ENCODE measurements at places on chromosomes 5 and 9.

GRCh38 chr9:3035579-3036332, 191.9 kb upstream of the PUM3 start:
- H3K4me1 ChIP-seq = no peaks in the 10 kb centered on the region
- H3K36me3 ChIP-seq = no peaks in the 10 kb centered on the region
- H3K27me3 ChIP-seq = no peaks in the 10 kb centered on the region
- H3K27ac ChIP-seq = no peak overlapping the region
- no peak overlapping the region for H3K4me3 ChIP-seq

DNA sequence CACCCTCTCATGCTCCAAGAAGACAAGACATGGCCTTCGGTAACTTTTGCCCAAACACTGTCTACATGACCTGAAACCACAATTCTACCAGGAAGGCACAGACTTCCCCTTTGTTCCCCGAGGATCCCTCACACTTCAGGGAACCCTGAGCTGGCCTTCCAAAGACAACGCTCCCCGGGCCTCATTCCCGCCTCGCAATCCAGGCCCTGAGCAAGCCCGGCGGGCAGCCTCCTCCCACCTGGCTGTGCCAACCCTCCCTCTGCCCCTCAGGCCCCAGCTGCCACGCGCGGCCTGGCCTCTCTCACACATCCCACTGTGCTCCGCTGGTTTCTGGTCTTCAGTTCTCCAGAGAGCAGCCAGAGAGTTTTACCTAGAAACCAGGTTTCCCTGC, 7.3 kb downstream of the QSOX2 start:
- no peak overlapping the region for H3K27ac ChIP-seq
- H3K36me3 ChIP-seq = peaks cover 17% of the 10 kb centered on the region
- no peaks in the 10 kb centered on the region for H3K27me3 ChIP-seq
- H3K4me3 ChIP-seq = no peak overlapping the region
- no peak for DNase-seq

GRCh38 chr5:175711031-175711430, 53.2 kb downstream of the HRH2 start:
- no peaks in the 10 kb centered on the region for H3K27me3 ChIP-seq
- DNase-seq = no peak
- H3K27ac ChIP-seq = no peak overlapping the region
- H3K4me1 ChIP-seq = no peaks in the 10 kb centered on the region

- H3K4me3 ChIP-seq = no peak overlapping the region
- no peaks in the 10 kb centered on the region for H3K27me3 ChIP-seq
- no peak overlapping the region for H3K27ac ChIP-seq
- no peaks in the 10 kb centered on the region for H3K4me1 ChIP-seq
These were observed 21.0 kb downstream of the C5orf15 start for GRCh38 chr5:133947431-133947841.

GRCh38 chr5:150085950-150086715, at the start of gene CSF1R:
Gene CSF1R, minus strand, starts transcription at chr5:150086554. Its CDS starts 127 bp downstream, at chr5:150086427.
- peak within 1 kb of the TSS; percentile 58 for H3K27ac ChIP-seq
- peaks cover 5% of the 10 kb centered on the region for H3K4me1 ChIP-seq
- H3K27me3 ChIP-seq = peaks cover 27% of the 10 kb centered on the region
- H3K36me3 ChIP-seq = no peaks in the 10 kb centered on the region
- no peak within 1 kb of the TSS for H3K4me3 ChIP-seq

GRCh38 chr9:23551311-23551721, 274.7 kb downstream of the ELAVL2 start:
- no peaks in the 10 kb centered on the region for H3K36me3 ChIP-seq
- H3K4me3 ChIP-seq = no peak overlapping the region
- no peak for DNase-seq
- H3K4me1 ChIP-seq = no peaks in the 10 kb centered on the region
- H3K27me3 ChIP-seq = no peaks in the 10 kb centered on the region

DNA sequence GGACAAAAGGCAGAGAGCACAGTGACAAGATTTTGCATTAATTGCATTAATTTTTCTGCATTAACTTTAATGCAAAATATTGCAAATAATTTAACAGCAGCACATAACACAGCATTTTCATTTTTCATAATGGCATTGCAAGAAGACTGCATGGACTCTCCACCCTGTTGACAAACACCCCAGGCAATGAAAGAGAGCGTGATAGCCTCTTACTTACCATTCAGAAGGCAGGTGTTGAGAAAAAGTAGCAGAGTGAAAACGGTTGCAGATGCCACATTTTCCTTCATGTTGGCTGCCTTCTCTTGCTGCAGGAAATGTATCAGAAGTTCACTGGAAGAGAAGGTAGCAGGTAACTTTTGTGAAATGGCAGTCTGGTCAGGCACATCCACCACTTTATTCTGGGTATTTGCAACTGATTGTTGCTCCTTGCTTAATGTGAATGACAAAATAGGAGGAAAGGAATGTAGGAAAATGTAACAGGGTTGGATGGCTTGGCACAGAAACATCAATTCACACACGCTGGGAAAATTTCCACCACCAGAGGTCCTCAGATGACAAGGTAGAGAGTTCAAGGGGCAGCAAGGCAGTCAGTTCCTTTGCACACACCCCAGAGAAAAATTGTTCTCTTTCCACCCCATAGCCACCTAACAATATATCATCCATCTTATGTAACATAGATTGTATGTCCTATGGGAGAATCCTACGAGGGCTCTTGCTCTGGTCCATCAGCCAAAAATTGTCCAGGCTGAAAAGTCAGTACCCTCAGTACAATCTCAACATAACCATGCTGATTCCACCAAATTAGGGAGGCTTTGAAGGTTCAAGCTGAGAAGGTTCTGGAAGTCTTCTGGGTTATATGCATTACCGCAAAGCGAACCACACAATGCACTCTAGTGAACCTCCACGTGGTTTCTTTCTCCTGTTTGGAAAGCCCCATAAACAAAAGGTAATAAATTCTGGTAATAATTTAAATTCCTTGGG, 41.9 kb upstream of the AGXT2 start:
- H3K27ac ChIP-seq = no peak overlapping the region
- peaks cover 27% of the 10 kb centered on the region for H3K27me3 ChIP-seq
- H3K36me3 ChIP-seq = no peaks in the 10 kb centered on the region
- peaks cover 10% of the 10 kb centered on the region for H3K4me1 ChIP-seq

DNA sequence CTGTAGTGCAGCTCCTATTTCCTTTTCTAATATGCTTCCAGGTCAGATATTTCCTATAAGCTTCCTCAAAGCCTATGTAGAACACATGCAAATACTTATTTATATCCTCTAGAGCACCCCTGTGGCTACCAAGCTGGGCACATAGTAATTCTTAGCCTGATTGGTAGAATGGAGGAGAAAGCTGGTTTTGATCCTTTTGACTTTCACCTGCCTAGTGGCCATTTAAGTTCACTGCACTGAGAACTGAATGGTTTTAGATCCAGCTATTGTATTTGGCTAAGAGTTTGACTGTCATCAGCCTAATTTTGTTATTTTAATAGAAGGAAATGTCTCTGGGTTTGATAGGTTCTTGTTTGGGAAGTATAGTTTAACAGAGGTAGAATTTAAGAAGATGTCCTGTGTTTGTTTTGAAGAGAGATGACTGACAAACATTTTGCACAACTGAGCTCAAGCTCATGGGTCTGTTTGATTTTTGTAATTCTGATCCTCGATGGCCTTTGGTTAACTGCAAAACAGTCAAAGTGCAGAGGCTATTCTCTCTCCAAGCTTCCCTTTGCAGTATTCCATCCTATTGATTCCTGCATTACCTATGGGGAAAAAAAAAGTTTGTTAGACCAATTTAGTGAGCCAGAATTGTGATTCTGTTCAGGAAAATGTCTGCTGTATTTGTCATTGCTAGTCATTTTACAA, 85.4 kb downstream of the KCNN2 start:
- no peaks in the 10 kb centered on the region for H3K4me1 ChIP-seq
- H3K4me3 ChIP-seq = no peak overlapping the region
- no peaks in the 10 kb centered on the region for H3K36me3 ChIP-seq
- no peak overlapping the region for H3K27ac ChIP-seq

DNA sequence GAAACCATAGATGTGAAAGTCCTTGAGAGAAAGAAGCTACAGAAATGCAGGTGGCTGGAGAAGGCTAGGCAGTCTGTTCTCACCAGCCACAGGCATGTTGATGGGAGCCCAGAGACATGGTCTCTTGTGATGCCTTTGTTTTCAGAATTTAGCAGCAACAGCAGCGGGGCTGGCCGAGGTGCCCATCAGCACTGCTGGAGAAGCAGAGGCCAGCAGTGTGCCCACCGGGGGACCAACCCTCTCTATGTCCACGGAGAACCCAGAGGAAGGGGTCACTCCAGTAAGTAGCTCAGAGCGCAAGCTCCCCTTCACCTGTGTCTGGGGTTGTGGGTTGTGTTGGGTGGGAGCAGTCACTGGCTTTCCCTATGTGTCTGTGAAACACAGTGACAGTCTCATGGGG, 59.6 kb downstream of the COL15A1 start:
- H3K36me3 ChIP-seq = no peaks in the 10 kb centered on the region
- peaks cover 31% of the 10 kb centered on the region for H3K4me1 ChIP-seq
- DNase-seq = no peak
- H3K4me3 ChIP-seq = no peak overlapping the region

DNA sequence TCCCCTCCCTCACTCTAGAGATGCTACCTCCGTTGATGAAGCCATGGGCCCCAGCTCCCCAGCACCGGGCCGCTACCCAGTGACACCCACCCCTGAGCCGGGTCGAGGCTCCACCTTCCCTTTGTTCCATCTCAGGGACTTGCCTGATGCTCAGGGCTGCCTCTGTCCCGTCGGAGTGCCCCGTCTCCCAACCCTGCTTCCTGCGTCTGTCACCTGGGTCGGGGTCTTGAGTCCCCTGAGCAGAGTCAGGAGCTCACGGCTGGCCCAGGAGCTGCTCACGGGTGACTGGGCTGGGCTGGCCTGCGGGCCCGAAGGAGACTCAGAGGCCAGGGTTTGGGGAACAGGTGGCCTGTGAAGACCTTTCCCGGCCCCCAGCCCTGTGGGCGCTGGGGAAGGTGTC, 85.3 kb downstream of the KCNT1 start:
- no peaks in the 10 kb centered on the region for H3K4me1 ChIP-seq
- no peak for DNase-seq
- H3K4me3 ChIP-seq = no peak overlapping the region
- no peak overlapping the region for H3K27ac ChIP-seq
- H3K27me3 ChIP-seq = no peaks in the 10 kb centered on the region

- peaks cover 39% of the 10 kb centered on the region for H3K36me3 ChIP-seq
- no peak overlapping the region for H3K27ac ChIP-seq
- no peaks in the 10 kb centered on the region for H3K27me3 ChIP-seq
- H3K4me1 ChIP-seq = peaks cover 45% of the 10 kb centered on the region
These were observed 4.3 kb downstream of the CAAP1 start for GRCh38 chr9:26888271-26888670.

DNA sequence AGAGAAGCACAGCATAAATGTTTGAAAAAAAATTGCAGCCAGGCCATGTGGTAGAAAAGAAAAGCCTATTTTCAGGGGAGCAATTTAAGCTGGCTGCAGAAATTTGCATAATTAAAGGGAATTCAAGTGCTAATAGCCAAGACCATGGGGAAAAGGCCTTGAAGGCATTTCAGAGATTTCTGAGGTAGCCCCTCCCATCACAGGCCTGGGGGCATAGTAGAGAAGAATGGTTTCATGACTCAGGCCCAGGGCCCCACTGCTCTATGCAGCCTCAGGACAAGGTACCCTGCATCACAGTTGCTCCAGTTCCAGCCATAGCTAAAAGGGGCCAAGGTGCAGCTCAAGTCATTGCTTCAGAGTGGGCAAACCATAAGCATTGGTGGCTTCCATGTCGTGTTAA, 1416.0 kb downstream of the EFNA5 start:
- no peak overlapping the region for H3K27ac ChIP-seq
- no peak for DNase-seq

DNA sequence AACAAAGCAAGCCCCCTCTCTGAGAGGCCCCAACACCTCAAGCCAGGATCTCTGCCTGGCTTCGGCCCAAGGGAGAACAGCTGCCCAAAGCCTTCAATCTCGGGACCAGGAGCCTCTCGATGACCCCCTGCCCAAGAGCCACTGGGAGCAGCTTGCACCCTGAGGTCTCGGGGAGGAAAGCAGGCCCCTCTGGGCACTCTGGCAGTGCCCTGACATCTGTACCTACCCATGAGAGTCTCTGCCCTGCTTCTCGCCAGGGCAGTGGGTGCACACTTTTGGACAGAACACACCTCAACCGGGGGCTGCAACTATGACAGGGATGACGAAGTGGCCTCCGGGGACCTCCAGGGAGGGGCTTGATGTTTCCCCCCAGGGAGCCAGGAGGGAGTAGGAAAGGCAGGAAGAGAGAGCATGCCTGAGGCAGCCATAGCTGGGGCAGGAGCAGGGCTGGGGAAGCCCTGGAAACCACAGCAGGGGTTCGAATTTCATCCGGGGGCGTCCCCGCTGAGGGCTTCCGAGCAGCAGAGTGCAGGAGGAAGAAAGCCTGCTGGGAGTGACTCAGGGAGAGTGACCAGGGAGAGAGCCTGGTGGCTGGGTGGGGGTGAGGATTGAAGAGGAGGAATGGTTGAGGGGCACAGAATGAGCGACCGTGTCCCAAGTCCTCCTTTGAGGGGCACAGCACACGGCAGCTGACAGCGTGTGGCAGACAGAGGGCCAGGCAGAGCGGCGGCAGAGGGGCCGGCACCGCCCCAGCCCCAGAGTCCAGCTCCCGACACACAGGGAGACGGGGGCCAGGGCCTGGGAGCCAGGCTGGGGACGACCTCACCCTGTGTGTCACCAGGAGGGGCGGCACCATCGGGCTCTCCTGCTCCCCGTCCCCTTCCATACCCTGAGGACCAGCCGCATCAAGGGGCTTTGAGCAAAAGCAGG, 1.8 kb downstream of the LPCAT1 start:
- no peaks in the 10 kb centered on the region for H3K36me3 ChIP-seq
- peak overlapping the region; percentile 66 for H3K27ac ChIP-seq
- peaks cover 33% of the 10 kb centered on the region for H3K4me1 ChIP-seq
- peak overlapping the region; percentile 93 for H3K4me3 ChIP-seq
- no peaks in the 10 kb centered on the region for H3K27me3 ChIP-seq
- no peak for DNase-seq

DNA sequence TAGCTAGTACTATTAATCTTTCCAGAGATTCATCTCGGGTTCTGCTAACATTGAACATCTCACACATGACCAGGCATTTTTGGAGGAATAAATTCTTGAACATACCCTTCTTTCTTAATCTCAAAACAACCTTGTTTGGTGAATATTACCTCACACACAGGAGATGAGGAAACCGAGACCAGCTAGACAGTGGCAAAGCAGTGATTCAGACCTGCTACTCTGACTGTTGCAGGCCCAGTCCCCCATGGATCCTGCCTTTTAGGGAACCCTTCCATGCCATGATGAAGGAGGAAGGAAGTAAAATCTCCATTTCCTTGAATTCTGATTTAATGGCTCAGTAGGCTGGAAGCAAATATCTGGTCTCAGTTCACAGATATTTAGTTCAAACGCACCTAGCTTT, 2.6 kb downstream of the PCSK5 start:
- H3K4me3 ChIP-seq = peak overlapping the region; percentile 98
- no peaks in the 10 kb centered on the region for H3K36me3 ChIP-seq
- DNase-seq = no peak

DNA sequence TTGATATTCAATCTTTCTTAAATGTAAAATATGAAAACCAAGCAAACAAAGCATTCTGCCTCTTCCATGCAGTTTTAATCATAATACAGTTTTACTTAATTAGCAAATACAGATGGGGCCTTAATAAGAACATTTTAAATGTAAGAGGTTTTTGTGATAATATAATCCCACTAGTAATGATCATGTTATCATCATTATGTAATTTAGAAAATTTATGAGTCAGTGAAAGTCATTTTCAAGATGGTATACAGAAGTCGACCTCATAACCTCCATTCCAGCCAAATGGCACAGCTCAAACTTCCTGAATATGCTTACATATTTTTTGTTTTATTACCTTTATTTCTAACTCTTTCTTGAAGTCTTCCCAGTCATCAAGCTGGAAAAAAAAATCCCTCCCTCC, 102.2 kb upstream of the GNA14 start:
- no peak for DNase-seq
- peaks cover 31% of the 10 kb centered on the region for H3K4me1 ChIP-seq
- peaks cover 6% of the 10 kb centered on the region for H3K36me3 ChIP-seq
- no peaks in the 10 kb centered on the region for H3K27me3 ChIP-seq
- no peak overlapping the region for H3K27ac ChIP-seq
- H3K4me3 ChIP-seq = no peak overlapping the region

All from naive thymus-derived CD8-positive, alpha-beta T cell (primary cell).